ENCODE measurements at places on chromosomes 1 and 21.

GRCh38 chr1:97350662-97351061 lies 570.2 kb downstream of the DPYD start:
- no peak for DNase-seq

- no peak for DNase-seq
These were observed 328.5 kb upstream of the USP25 start for GRCh38 chr21:15401331-15401730.

GRCh38 chr1:66370462-66370971 lies 163.4 kb upstream of the SGIP1 start:
- DNase-seq = no peak

DNA sequence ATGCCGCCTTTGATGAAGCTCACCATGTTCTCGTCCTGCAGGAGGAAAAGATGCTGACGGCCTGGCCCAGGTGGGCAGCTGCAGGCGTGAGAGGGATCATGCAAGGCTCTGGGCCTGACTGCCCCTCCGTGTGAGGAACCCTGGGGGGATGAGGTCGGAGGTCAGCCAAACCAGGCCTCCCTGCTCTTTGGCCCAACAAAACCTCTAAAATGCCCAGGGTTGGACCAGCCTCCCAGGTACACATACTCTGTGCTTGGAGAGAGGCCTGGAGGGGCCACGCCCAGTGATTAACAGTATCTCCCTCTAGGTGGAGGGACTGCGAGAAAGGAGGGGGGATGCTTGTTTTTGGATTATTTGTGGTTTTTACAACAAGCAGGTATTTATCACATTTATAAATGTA lies 21.1 kb downstream of the TTC39A start:
- DNase-seq = no peak

DNA sequence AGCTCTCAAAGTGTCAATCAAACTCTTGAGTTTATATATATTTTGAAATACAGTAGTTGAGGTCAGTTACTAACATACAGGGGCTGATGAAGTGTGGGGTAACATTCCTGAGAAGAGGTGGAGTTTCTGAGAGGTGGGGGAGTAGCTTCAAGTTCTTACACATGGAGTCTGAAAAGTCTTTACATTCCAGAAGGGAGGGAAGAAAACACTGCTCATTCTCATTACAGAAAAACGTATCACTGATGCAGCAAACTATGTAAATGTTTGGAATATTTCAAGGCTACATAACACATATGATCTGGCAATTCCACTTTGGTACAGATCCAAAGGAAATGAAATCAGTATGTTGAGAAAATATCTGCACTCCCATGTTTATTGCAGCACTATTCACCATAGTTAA lies 1065.8 kb upstream of the B3GALT2 start:
- DNase-seq = no peak

DNA sequence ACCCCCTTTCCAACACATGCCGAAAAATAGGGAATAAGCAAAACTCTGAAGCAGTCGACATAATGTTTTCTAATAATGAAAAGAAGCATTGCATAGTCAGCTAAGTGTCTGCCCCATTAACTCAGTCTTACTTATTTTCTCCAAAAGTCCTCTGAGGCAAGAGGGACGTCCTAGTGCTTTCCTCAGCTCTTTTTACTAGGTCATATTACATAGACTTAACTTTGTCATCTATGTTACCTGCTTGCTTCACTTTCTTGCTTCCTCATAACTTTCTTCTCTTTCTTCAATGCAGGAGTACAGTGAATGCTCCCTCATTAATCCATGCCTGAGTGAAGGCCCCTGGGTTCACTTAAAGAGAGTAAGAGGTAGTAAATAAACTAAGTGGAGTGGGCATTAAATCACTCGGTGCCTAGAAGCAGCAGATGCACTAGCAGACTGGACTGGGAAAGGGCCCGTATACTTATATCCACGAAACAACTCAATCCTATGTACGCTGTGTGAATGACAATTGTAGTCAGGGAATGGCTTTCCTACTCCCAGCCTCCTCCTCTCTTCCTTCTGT lies 210.5 kb upstream of the SPAG17 start:
- no peak for DNase-seq

- DNase-seq = no peak
These were observed 51.6 kb downstream of the CRB1 start for GRCh38 chr1:197319631-197320030.

DNA sequence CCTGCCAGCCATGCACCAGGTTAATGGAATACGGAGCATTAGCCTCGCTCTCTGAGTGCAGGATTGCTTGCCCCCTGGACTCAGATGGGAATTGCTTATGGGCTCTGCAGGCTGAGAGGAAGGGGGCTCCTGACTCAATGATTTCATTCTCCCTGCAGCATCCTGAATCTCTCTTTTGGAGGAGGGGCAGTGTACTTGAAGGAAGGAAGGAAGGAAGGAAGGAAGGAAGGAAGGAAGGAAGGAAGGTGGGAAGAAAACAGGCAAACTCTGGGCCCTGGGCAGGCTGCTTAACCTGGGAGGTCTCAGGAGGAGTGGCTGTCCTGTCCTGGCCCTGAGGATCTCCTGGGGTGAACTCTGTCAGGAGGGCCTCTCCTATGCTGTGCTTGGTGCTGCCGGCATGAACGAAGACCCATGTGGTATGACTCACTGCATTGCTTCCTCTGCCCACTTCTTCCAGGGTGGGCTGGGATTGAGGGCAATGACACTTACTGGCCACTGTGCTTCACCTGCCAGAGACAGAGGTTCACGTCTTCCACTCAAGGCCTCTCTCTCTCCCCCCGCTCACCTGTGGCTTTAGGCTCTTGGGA lies 257.1 kb upstream of the CSF3R start:
- no peak for DNase-seq

GRCh38 chr1:64599242-64599641 lies 129.3 kb downstream of the CACHD1 start:
- DNase-seq = no peak

DNA sequence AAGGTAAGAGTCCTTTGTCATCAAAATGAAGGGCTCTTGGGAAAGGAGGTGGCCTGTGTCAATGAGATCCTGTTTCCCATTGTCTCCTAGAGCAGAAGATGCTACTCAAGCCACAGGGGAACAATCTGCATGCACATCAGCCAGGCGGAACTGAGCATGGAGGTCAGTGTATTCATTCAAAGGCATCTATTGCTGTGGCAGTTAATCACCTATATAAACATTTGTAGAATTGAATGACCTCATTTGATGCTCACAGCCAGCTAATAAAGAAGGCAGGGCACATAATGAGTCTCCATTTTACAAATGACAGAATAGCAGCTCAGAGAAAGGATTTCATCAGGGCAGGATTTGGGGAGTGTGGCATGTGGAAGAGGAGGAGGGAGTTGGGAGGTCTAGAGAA lies 5.7 kb upstream of the FYB2 start:
- no peak for DNase-seq

DNA sequence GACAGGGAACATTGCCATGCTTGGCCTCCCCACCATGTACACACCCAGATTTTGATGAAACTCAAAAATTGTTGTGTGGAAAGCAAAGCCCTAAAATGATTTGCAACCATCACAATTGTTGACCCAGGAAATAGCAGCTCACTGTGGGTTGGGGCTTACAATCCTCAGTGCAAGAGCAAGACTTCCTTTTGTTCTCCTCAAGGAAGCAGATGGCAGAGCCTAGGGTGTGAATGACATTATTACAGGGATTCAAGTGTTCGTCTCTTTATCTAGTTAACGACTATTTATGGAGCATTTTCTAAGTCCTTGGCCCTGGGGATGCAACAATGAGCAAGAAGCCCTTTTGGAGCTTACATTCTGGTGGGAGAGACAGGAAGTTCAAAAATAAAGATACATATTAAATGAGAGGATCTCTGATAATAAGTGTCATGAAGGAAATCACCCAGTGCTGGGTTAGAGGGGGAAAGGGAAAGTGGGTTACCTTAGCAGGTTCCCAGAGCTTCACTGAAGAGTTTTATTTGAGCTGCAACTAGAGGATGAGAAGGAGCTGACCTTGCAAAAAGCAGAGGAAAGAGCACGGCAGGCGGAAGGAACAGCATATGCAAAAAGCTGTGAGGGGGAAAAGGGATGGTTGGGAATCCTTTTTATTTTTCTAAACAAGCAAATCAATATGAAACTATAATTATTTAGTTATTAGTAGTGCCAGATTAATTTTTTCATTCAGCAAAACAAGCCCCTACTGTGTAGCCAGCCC lies 38.5 kb upstream of the ID3 start:
- DNase-seq = no peak

- DNase-seq = no peak
These were observed 569.6 kb upstream of the ADGRL2 start for GRCh38 chr1:81230983-81231728.

DNA sequence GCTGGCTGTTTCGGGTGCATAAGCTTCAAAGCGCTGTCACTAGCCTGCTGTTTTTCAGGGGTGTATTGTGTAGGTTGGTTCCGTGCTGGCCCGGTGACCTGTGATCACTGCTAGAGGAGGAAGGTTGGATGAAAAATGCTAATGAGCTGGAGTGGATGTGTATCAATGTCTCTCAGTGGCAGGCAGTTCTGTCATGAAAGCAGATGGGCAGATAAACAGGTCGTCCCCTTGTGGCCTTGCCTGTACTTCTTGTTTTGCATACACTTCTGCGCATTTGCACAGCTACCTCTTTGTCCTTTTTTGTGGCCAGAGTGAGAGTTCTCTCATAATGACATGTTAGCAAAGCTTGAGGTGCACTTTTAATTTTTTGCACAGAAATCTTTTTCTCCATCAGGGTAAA lies 2.9 kb downstream of the SELENON start:
- DNase-seq = no peak

- DNase-seq = no peak
These were observed 236.0 kb downstream of the TOMM20 start for GRCh38 chr1:234892642-234893041.

GRCh38 chr21:35400233-35400939 lies 351.3 kb upstream of the RUNX1 start:
- DNase-seq = no peak

GRCh38 chr1:208248991-208249696 lies 5.0 kb upstream of the PLXNA2 start:
- DNase-seq = no peak

- DNase-seq = no peak
These were observed 31.9 kb downstream of the UBE4B start for GRCh38 chr1:10064416-10065343.

GRCh38 chr1:14082331-14082730 lies 382.3 kb downstream of the PRDM2 start:
- no peak for DNase-seq

DNA sequence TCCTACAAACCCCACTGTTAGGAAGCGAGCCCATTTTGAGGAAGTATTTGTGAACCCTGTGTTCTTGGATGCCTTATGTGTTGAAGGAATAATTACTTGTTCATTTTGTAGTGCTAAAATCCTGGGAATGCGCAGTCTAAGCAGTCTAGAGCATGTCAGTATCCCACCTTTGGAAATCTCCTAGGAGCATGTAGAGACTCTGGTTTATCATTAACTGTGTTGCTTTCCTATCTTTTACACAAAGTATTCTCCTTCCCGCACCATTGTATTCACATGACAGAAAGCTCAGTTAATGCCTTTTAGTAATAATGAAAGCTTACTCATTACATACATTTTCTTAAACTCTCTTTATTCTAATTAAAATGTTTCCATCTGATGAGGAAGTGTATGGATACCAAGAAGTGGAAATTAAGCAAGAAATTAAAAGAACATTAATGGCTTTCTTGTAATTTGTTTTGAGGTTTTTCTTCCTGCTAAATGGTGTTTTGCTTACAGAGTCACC lies 99.4 kb downstream of the CAMTA1 start:
- no peak for DNase-seq

GRCh38 chr1:18676332-18676781 lies 45.7 kb downstream of the PAX7 start:
- no peak for DNase-seq

- no peak for DNase-seq
These were observed 43.2 kb downstream of the ELK4 start for GRCh38 chr1:205588636-205589035.

GRCh38 chr1:166193057-166193698 lies 26.4 kb upstream of the FAM78B start:
- DNase-seq = no peak

DNA sequence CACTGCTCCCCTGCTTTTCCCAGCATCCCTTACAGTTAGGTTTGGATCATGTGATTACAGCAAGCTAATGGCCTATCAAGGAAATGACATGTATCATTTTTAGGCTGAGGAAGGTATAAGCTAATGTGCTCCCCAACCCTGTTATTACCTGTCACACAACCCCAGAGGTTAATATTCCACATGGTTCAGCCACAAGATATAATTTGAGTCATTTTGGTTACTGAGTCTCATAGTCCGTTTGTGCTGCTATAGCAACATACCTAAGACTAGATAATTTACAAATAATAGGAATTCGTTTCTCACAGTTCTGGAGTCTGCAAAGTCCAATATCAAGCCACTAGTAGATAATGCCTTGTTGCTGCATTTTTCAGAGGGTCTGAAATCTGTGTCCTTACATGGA lies 29.1 kb upstream of the SLC16A1 start:
- DNase-seq = no peak

- no peak for DNase-seq
These were observed 2.3 kb downstream of the ZBTB37 start for GRCh38 chr1:173870252-173871075.

DNA sequence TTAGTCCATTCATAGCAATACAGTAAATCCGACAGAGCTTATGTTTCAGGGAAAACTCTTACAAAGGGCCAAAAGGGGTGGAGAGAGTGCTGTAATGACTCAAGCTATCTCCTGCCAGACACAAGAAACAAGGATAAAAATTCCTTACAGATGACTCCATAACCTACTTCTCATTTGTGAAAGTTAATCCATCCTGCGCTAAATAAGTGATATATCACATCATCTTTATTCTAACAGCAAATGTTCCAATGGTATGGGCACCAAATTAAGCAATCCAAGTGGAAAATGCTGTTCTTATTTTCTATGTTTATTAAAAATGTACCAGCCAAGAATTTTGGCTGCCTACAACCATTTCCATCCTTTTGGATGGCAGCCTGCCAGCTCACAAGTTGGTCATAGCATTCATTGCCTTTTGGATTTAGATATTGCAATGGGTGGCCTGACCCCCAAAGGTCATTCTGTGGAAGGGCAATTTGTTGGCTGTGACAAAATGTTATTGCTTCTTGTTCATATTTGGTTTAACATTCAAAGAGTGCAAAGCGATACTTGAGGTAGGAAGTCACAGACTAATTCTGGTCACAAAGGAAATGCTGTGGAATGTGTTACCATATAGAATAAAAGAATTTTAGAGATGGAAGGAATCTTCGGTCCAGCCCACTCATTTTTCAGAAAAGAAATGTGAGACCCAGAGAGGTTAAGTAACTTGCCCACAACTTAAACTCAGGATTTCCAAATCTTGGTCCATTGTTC lies 2.8 kb upstream of the ENAH start:
- no peak for DNase-seq

Data from stimulated activated CD8-positive, alpha-beta memory T cell treated with anti-CD3 and anti-CD28 coated beads, Interleukin-2, amount 100 ng/mL, for 1 hour (primary cell).